ENCODE measurements at places on chromosomes 5 and 9.

DNA sequence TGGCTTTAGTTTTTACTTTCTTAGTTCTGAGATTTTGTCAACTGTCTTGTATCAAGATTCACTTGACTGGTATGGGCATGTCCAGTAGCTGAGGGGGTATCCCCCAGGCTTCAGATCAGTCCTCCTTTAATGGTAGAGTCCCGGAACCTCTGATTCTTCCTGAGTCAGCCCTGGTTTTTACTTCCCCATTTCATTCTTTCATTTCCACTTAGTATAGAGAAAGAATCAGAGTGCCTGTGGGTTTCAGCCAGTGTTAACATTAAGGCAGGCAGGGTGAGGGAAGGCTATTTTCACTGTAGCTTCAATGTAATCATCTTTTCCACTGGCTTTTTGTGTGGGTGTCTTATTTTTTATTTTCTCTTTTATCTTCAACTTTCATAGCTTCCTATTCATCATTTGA is 8.3 kb upstream of the COMMD10 start:
- DNase-seq, result no peak

- no peak for DNase-seq
Measured at GRCh38 chr9:125701351-125701750, 5.7 kb downstream of the MAPKAP1 start.

- no peak for DNase-seq
Measured at GRCh38 chr5:31157720-31158119, 35.8 kb upstream of the CDH6 start.

- DNase-seq, result no peak
Measured at GRCh38 chr5:74212336-74212735, 428.2 kb downstream of the ENC1 start.

DNA sequence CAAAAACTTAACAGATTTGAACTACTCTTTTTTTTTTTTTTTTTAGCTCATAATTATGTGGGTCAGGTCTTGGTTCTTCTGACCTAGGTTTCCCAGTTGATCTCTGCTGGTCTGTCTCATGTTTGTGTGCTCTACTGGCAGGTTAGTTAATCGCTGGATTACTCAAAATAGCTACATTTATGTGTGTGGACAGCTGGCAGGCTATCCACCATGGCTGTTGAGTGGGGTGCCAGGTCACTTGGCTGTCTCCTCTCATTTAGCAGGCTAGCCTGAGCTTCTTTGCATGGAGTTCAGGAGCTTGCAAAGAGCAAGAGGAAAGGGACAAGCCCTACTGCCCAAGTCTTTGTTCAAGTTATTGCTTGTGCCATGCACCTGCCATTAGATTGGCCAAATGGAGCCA is 9.3 kb downstream of the ADCY2 start:
- no peak for DNase-seq

- no peak for DNase-seq
Measured at GRCh38 chr5:90015584-90016018, 394.0 kb downstream of the CETN3 start.

DNA sequence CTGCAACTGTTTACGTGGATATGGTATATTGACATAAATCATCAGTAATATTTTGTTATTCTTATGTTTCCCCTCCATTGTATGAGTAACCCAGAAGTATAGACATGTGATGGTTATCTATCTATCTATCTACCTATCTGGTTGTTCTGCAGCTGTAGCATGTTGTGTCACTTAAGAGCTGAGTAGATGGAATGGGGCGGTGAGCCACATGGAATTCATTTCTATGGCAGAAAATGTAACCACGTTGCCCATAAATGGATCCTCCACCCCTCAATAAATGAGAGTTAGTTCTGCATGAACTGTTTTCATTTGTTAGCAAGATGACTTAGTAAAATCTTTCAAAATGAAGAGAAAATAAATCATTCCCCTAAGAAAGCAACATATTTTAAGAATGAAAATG is 553.2 kb downstream of the MAT2B start:
- DNase-seq, result no peak

DNA sequence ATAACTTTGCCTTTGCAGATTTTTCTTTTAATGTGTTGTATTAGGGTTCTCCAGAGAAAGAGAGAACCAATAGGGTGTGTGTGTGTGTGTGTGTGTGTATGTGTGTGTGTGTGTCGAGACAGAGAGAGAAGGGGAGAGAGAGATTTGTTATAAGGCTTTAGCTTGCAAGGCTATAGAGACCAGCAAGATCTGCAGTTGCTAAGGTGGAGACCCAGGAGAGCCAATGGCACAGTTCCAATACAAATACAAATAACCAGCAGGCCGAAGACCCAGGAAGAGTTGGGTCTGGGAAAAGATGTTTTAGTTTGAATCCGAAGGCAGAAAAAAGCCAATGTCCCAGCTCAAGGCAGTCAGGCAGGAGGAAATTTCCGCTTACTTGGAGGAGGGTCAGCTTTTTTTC is 23.0 kb downstream of the TMOD1 start:
- DNase-seq, result no peak

DNA sequence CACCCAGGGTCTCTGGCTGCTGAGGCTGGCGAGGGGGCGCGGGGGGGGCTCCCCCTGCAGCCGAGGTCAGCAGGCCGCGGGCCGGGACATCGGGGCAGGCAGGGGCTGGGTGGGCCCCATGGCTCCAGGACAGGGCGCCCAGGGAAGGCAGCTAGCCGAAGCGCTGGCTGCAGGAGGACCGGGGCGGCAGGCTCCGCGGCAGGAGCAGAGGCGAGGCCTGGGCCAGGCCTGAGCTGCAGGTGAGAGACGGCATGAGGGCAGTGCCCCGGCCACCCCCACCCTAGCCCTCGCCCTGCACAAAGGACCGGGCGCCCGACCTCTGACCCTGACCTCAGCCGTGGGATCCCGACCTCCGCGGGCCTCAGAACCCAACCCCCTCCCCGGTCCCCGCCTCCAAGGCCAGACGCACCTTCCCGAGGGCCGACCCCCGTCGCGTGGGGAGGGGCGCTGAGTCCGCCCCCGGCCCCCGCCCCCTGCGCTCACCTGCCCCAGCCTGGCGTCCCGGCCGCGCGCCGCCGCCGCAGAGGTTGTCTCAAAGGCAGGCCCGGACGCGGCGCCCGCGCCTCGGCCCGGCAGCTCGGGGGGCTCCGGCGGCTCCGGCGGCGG is 431 bp downstream of the RNF208 start:
- DNase-seq, result no peak

GRCh38 chr5:112121258-112121657 is 297.8 kb downstream of the EPB41L4A start:
- no peak for DNase-seq

DNA sequence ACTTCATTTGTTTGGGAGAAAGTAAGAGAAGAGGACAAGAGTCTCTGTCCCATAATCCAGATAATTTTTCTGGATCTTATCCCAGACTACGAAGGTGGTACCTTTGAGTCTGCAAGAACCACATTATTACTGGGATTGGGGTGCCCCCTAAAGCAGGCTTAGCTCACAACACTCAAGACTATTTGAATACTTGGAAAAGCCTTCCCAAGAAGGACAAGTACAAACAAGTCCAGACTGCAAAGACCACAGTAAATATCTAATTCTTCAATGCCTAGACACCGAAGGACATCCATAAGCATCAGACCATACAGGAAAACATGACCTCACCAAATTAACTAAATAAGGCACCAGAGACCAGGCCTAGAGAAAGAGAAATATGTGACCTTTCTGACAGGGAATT is 40.2 kb upstream of the TMED7 start:
- DNase-seq, result no peak

GRCh38 chr5:133838286-133838685 is 130.1 kb downstream of the C5orf15 start:
- DNase-seq, result no peak

DNA sequence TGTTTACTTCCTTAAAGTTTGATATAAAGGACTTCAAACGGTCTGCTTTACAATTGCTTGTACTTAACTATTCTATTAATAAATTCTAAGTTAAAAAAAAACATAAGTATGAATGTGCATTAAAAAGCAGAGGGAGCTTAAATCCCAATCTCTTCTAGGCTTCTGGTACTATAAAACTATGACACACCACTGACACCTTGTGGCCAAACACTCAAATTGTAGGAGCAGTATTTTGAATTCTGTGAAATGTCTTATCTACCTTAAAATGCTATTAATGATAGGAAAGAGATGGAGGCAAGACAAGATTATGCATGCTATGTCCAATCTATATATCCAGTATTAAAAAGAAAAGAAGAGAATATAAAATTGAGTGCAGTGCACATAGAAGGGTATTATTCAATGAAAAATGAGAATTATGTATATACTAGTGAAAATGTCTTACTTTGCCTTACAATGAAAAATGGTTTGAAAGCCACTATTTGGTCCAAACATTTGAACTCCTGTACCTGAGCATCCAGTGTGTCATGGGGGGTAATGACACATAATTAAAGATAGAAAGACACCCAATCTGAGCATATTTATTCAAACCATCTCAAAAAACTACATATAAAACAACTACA is 87.6 kb downstream of the ERP44 start:
- DNase-seq, result peak; percentile 39

- no peak for DNase-seq
Measured at GRCh38 chr9:34035656-34036055, 13.0 kb downstream of the UBAP2 start.
